ENCODE measurements at places on chromosomes 3 and 15.

DNA sequence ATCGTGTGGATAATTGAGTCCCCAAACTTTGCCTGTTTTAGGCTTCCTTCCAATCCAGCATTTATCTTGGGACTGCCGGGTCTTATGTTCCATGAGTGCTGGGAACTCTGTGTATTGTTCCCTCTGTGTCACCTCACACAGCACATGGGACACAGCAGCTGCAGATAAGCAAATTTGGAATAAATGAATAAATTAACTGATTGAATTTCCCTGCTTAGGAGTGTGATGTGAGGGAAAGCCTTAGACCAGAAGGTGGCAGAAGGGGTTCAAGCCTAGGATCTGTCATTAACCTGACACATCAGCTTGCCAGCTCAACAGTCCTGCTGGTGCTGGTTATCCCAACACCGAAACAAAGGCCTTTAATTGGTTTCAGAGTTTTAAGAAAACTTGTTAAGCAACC is 114.3 kb downstream of the OXSM start:
- DNase-seq, result no peak

DNA sequence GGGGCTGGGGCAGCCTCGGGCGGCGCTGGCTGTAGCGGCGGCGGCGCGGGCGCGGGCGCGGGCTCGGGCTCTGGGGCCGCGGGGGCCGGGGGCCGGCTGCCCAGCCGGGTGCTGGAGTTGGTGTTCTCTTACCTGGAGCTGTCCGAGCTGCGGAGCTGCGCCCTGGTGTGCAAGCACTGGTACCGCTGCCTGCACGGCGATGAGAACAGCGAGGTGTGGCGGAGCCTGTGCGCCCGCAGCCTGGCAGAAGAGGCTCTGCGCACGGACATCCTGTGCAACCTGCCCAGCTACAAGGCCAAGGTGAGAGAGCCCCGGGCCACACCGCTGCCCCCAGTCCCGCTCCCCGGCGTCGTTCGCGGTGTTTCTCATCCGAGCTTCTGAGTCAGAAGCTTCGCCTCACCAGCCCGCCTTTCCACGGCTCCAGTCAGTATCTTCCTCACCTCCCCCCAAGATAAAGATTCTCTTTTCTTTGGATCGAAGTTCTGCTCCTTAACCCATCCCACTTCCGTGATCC is 600 bp downstream of the FBXO45 start:
- peak; percentile 28 for DNase-seq

GRCh38 chr3:59446775-59447465 is 397.1 kb upstream of the CFAP20DC start:
- DNase-seq, result no peak

DNA sequence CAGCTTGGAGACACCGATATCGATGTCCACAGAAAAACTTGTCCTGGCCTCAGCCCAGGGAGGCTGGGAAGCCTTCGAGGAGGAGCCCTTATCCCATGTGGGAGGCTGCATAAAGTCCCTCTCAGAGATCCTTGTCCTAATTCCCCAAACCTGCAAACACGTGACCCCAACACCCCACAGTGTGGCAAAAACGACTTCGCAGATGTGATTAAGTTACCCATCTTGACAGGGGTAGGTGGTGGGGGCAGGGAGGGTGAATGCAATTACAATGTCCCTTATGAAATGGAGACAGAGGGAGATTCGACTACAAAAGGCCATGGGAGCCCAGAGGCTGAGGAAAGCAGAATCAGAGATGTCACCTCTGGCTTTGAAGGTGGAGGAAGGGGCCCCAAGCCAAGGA is 2.3 kb upstream of the TLR9 start:
- no peak for DNase-seq

GRCh38 chr15:25787381-25787780 is 75.7 kb downstream of the ATP10A start:
- DNase-seq, result no peak

DNA sequence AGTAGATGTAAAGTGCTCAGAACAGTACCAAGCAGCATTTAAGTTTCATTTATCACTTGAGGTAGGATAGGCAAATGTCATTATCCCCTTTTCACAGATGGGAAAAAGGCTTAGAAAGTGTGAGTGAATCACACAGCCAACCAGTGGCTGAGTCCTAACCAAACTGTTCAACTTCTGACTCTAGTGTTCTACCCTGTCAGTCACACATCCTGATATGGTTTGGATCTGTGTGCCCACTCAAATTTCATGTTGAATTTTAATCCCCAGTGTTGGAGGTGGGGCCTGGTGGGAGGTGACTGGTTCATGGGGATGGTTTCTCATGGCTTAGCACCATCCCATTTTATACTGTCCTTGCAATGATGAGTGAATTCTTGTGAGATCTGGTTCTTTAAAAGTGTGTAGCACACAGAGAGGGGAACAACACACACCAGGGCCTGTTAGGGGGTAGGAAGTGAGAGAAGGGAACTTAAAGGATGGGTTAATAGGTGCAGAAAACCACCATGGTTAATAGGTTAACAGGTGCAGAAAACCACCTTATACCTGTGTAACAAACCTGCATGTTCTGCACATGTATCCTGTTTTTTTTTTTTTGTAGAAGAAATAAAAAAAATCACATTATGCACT is 304.7 kb downstream of the SUCLG2 start:
- DNase-seq, result no peak

DNA sequence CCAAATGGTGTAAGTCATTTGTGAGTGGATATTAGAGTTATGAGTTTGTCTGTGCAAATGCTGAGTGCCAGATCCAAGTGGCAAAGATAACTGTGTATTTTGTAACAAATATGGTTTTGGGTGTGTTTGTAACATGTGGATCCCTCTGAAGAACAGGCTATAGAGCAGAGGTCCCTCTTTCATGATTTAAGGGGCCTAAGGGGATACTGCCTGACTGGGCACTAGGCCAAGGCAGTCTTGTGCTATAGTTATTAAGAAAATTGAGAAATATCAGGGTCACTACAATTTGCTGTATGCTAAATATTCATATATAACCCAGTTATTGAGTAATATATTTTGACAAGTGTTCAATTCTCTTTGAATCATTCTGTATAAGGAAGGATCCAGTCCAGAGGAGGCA is 555.6 kb upstream of the RGMA start:
- DNase-seq, result no peak

- peak; percentile 80 for DNase-seq
Observed at GRCh38 chr15:31347067-31347975, 20.7 kb downstream of the KLF13 start.

DNA sequence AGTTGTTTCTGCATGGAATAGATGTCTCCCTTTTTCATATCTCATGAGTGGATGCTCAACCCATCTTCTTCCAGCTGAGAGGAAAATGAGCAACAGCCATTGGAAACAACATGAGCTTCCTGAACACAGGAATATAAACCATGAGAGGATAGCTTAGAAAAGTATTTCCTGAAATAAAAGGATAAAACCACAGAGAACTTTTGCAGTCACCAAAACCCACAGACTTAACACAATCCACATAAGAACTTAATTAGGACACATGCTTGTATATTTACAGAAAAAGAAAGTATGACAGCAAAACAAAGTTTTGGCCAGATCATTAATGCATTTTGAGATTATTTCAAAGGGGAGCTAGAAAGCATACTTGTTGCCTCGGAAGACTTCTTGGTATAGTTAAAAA is 180.5 kb upstream of the RASGRP1 start:
- DNase-seq, result no peak

DNA sequence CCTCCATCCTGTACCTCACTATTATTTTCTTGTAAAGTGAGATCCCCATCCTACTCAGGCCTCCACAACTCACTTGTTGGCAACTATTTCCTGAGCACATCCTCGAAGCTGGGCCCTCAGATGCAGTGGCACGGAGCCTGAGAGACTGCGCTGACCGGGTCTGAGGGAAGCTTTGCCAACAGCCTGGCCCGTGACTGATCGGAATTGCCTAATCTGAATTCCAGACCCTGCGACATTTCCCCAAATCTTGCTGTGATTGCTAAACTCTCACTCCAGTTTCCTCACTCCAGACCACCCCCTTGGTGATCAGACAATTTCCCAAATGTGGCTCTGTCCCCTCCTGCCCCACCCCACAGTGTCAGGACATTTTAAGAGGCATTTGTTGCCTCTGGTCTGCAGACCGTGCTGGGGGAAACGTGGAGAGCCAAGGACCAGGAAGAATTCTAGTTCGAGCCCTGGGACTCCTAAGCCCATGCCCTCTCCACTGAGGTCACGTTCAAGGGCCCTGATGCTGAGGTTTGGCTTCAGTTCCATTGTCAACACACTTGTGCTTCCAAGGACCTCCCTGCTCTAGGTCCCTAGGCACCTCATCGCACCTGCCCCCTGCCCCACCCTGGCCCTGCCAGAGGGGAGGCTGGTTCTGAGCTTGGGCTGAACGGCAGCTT is 22.8 kb downstream of the KLHL25 start:
- DNase-seq, result no peak

- no peak for DNase-seq
Observed at GRCh38 chr3:187263270-187263669, 28.3 kb downstream of the MASP1 start.

GRCh38 chr15:62454567-62455172 is 289.6 kb upstream of the C2CD4B start:
- DNase-seq, result no peak

GRCh38 chr3:27345493-27345892 is 23.7 kb downstream of the NEK10 start:
- DNase-seq, result no peak

DNA sequence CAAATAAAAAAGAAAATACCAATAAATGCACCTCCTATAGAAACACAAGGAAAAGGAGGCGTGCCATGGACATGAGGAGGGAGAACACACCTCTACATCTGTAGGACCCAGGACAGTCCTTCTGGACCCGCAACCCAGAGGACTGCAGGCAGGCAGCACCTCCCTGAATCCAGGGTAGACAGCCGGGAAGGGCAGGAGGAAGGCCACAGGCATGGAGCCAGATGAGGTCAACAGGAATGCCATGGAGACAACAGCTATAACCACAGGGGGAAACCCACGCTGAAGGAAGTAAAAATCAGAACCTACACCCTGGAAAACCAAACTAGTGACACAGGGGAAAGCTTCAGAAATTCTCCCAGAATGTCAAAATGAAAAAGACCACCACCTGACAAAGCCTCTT is 248.8 kb upstream of the NSMCE3 start:
- DNase-seq, result no peak

- no peak for DNase-seq
Observed at GRCh38 chr15:53034767-53035245, 244.7 kb upstream of the ONECUT1 start.

DNA sequence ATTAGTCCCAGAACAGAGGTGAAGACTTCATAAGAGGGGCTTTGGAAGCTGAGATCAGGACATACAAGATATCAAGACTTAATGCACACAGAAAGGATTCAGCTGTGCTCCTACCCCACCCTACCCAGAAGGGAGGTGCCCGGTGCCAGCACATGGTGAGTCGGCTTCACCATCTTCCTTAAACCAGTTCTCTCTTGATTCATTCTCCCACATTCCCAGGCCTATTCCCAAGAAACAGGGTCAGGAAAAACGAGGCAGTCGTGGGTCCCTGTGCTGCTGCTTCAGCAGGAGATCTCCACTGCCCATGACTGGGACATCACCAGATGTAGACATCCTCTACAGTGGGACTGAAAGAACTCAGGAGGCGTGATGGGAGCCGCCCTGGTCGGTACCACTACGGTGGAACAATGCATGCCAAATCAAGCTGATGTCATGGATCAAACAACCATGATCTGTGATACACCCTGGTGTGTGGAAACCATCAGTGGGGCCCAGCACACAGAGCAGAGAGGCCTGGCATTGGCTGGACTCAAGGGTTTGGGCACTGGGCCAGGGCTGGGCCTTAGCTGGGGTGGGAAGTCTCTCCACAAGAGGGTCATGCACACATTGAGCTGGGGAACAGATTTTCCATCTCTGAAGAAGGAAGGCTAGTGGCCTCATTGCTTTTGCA is 41.9 kb downstream of the CCDC12 start:
- no peak for DNase-seq

DNA sequence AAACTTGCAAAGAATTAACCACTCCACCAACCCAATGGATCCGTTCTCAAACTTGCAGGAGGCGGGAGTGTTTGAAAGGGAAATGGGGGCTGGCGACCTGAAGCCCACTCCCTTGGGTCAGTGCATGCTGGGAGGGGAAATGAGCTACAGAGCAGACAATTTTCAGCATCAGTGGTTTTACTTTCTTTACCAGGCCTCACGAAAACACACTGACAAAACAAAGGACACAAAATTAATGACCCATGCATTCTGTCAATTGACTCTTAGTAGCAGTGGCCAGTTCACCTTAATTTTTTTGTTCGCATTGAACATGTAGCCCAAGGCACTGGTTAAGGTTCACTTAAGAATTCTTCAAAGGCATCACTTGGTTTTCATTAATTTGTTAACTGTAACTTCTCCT is 413.5 kb downstream of the MECOM start:
- no peak for DNase-seq
